ENCODE measurements at places on chromosomes 5 and 9.

GRCh38 chr9:101014566-101014965, 14.0 kb upstream of the PLPPR1 start:
- no peak for DNase-seq

GRCh38 chr5:54612711-54613110, 95.2 kb downstream of the SNX18 start:
- DNase-seq, result no peak

DNA sequence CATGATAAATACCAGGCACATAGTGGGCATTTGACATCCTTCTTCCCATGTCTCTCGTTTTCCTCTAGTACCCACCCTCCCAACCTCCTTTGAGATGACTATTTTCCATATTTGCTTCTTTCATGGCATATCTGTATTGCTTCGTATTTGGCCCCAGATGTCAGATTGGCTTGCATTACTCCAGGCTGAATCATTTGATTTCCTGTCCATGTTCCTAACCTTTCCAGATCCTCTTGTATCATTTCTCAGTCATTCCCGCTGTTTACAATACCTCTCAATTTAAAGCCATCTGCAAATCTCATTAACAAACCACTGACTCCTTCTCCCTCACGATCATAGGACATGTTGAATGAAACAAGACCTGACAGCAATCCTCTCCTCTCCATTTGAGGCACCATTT, 19.9 kb downstream of the MTX3 start:
- DNase-seq, result no peak

DNA sequence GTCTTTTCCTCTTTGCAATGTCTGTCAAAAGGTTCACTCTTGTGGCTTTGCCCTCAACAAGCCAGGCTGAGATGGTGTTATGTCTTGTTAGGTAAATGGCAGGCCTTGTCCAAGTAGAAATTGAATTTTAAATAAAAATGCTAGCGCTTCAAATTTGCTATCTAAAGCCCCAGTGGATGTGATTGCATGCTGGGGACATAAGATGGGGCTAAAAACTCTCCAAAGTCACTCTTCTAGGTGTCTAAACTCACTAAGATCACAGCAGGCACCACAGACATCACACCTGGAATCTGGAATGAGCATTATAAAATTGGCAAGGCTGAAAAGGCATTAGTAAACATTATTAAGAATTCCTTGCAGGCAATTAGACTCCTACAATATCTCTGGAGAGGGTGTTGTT, 262.7 kb upstream of the CLINT1 start:
- no peak for DNase-seq

DNA sequence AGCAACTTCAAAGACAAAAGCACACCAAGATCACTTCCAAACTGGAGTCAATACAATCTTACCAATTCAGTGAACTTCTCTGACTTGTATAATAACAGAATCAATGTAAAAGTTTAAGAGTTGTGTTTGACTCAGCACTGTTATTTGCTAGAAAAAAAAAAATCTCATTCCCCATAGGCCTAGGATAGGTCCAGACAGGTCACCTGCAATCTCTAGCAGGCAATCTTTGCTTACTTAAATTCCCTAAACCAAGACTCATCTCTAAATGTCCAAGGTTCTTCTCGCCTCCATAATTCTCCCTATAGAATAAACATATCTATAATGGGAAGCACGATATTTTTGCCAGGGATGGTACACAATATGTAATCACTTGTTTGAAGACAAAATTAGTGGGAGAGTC, 2.5 kb downstream of the FAM169A start:
- no peak for DNase-seq

DNA sequence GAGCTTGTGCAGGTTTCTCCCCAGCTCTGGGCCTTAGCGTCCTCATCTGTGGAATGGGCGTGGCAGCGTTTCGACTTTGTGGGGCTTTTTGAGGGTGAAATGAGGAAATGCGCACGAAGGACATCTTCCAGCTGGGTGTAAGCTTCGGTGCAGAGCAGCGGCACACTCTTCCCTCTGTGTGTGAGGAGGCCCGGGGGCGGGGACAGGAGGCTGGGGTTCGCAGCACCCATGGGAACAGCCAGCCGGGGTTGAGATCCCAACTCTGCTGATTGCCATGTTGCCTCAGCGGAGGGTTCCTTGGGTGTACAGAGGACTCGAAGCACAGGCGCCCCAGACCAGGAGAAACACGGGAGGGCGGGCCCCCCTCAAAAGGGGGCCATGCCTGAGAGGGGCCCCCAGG, 265.6 kb downstream of the NSG2 start:
- no peak for DNase-seq

GRCh38 chr5:78719504-78720219, 71.1 kb upstream of the LHFPL2 start:
- no peak for DNase-seq

GRCh38 chr9:106697750-106698502, 165.0 kb upstream of the ZNF462 start:
- DNase-seq, result no peak

GRCh38 chr9:36036253-36036779, 397 bp upstream of the RECK start:
- DNase-seq, result no peak

GRCh38 chr9:124869466-124869985, 7.6 kb downstream of the ARPC5L start:
- peak; percentile 64 for DNase-seq

Measured in stimulated activated CD4-positive, alpha-beta T cell treated with anti-CD3 and anti-CD28 coated beads, Interleukin-2, amount 100 ng/mL, for 24 hours (primary cell).